SIG-M5 (cell line): ENCODE measurements at places on chromosomes 7 and 10.

GRCh38 chr10:102040305-102041050, 15.5 kb downstream of the ARMH3 start:
- no peak for DNase-seq

DNA sequence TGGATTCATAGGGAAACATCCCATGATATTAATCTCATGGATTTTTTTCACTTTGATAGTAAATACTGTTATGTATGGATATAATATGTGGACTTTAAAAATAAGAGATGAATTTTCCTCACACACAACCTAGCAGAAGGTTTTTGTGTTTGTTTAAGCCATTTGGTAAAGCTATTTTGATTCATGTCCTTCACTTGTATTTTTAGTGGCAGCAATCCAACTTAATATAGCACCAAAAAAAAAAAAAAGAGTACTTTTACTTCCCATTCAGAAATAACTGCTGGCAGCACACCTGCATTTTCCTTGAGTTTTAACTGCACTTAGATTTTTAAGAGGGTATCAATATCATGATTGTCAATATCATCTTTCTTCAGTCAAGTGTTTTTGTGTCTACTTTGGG, 60.0 kb downstream of the MCMBP start:
- no peak for DNase-seq

DNA sequence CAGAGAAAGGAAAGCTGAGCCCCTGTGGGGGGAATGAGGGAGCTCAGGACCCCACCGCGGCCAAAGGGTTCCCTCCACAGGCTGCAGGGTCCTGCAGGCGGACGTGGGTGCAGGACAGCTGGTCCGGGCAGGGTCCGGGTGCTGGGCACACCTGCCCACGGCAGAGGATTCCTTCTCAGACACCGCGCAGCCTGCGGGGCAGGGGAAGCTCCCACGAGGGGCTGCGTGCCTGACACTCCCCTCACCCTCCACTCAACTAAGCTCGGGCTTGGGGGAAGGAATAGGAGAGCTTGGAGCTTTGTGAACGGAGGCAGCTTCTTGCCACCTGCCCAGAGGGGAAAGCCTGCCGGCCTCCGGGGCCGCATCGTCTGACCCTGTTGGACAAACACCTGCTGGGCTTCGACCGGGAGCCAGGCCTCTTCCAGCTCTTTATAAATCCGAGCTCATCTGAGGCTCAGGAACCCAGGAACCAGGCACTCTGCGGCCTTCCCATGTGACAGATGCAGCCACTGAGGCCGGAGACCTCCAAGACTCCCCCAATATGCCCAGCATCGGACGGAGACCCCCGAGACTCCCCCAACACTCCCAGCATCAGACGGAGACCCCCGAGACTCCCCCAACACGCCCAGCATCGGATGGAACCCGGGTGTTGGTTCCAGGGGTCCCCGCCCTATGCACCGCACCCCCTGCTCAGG, 97.3 kb downstream of the PDGFA start:
- DNase-seq = no peak

GRCh38 chr7:96426685-96427084, 104.8 kb upstream of the SLC25A13 start:
- DNase-seq = no peak

DNA sequence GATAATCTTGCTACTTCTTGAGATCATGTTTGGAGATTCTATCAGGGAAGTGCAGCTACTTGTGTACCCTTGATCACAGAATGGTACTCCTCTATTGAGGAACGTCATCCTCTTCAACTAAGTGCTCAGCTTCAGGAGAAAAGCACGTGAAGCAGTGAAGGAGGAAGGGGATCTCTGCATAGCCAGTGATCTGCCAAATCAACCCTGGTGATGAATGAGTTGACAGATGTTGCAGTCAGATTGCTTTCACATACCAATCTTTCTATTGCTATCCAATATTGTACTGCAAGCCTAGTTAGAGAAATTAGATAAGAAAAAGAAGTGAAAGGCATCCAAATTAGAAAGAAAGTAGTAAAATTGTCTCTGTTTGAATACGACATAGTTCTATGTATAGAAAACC, 309.4 kb downstream of the TWIST1 start:
- DNase-seq = no peak

- DNase-seq = no peak
Measured at GRCh38 chr10:122646511-122647382, 52.9 kb downstream of the C10orf120 start.

GRCh38 chr7:7576344-7576743, 9.7 kb downstream of the MIOS start:
- DNase-seq = no peak

GRCh38 chr10:127450644-127451043, 98.5 kb upstream of the NPS start:
- no peak for DNase-seq

GRCh38 chr7:30795161-30795948, 24.1 kb downstream of the MINDY4 start:
- no peak for DNase-seq

GRCh38 chr10:86684331-86685097, 16.2 kb downstream of the LDB3 start:
- no peak for DNase-seq

DNA sequence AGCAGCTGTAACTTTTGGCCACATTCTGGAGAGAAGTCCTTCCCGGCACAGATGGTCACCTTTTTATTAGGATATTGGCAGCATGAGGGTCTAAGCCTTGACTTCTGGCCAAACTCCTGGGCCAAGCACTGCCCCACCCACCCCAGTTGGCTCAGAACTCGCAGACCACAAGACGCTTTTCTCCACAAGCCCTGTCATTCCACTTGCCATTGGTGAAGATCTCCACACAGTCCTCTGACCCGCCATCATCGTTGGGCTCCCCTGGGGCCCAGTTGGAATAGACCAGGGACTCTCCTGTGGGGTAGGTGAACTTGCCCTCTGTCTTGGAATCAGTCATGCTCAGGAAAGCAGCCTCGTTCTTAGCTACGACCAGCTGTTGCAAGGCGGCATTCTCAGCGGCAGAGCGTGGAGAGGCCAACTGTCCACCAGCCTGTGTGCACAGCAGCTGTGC, 11.2 kb downstream of the SFTPD start:
- DNase-seq = no peak

GRCh38 chr7:112360681-112361080, 89.6 kb upstream of the IFRD1 start:
- no peak for DNase-seq

GRCh38 chr10:77027141-77027540, 610.5 kb downstream of the KCNMA1 start:
- DNase-seq = no peak

DNA sequence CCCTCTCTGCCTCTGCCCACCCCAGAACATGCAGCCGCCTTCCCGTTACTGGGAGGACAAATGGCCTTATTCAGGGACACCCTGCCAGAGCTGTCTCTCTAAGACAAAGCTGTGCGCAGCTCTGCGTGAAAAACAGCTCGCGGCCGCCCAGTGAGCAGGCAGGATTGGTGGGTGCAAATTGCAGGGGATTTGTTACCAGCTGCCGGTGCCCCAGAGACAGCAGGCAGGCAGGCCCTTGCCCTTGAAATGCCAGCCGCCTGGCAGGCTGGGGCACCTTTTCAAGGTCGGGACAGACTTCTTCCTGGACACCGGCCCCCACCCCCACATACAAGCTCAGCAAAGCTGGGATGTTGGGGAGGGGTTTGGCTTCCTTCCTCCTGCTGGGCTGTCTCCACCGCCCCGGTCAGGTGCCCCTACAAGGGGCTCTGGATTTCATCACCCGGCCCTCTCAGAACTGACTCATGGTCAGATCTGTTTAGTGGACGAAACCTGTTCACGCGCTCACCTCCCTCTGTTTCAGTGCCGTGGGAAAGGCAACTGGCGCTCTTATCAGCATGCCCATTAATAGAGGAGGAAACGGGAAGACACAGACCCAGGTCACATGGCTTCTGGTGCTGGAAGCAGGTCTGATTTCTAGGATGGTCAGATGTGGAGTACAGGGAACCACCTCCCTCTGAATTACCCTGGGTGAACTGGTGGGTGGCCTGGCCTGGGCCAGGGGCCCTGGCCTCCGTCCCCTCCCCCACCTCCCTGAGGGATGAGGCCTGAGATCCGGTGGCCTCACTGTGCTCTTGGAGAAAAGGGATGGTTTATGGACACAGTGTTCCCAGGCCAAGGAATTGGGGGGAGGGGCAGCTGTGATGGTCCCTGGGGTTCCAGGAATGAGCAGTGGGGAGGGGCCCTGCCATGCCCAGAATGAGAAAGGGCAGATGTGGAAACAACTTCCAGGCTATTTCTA, 123.9 kb upstream of the PPIF start:
- no peak for DNase-seq

GRCh38 chr10:101609481-101609880, 21.4 kb downstream of the DPCD start:
- DNase-seq = no peak

GRCh38 chr10:10830293-10830986, 187.2 kb upstream of the CELF2 start:
- DNase-seq = no peak

GRCh38 chr7:77338260-77338659, 77.9 kb downstream of the GSAP start:
- DNase-seq = no peak

GRCh38 chr10:96814264-96814663, 17.8 kb upstream of the LCOR start:
- no peak for DNase-seq

DNA sequence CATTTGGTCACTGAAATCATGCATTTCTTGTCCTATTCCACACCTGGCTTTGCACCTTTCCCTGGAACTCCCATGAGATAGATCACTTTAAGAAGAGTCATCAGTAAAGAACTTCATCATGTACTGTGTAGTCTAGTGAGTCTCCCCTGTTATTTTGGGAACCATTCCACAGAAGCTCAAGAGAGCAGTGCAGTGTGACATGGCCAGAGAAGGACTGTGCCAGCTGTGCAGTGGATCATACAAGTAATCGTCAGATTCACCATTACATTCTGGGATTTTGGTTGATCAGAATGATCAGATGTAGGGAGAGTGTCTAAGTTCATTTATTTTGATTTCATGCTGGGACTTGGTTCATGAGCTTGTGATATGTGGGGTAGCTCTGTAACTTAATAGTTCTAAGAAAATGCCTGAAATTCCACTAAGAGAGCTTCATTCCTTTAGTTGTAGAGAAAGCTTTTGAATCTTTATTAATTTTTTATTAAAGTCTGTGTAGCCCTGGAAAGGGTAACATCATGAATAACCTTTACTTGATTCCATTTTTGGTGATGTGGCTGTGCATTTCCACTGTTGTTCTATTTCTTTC, 166.8 kb downstream of the SUGCT start:
- no peak for DNase-seq

DNA sequence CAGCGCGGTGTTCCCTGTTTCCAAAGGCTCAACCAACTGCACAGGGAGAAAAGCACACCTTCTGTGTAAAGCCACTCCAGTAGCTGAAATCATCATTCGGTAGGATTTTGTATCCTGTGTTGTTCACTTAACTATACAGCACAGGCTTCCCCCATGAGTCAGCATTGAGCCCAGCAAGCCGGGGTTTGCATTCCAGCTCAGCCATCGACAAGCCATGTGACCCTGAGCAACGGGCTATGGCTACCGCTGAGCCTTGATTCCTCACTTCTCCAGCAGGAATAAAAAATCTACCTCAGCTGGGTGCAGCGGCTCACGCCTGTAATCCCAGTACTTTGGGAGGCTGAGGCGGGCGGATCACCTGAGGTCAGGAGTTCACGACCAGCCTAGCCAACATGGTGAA, 44.1 kb upstream of the ATP6V0A4 start:
- no peak for DNase-seq

DNA sequence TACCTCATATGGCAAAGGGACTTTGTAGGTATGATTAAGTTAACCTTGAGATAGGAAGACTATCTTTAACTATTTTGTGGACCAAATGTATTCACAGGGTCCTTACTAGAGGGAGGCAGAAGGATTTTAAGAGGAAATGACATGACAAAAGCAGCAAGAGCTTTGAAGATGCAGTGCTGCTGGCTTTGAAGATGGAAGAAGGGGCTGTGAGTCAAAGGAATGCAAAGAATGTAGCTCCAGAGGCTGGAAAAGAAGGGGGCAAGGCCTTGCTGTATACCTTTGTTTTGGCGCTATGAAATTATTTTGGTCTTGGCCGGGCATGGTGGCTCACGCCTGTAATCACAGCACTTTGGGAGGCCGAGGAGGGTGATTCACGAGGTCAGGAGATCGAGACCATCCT, 3.2 kb upstream of the NRBF2 start:
- DNase-seq = no peak

DNA sequence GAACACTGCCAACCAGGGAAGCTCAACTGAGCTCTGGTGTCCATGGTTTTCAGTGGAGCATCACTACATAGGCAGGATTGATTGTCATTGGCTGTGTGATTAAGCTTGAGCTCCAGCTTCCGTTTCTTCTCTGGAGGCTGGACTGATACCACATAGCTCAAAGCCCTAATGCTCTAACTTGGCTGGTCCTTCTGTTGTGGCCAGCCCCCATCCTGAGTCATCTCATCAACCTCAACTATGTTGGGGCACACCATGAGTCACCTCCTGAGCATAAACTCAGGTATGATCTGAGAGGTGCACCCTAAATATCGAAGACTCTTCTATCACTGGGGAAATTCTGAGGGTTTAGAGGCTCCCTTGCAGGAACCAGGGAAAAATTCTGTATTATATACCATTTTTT, 114.5 kb upstream of the INHBA start:
- no peak for DNase-seq

DNA sequence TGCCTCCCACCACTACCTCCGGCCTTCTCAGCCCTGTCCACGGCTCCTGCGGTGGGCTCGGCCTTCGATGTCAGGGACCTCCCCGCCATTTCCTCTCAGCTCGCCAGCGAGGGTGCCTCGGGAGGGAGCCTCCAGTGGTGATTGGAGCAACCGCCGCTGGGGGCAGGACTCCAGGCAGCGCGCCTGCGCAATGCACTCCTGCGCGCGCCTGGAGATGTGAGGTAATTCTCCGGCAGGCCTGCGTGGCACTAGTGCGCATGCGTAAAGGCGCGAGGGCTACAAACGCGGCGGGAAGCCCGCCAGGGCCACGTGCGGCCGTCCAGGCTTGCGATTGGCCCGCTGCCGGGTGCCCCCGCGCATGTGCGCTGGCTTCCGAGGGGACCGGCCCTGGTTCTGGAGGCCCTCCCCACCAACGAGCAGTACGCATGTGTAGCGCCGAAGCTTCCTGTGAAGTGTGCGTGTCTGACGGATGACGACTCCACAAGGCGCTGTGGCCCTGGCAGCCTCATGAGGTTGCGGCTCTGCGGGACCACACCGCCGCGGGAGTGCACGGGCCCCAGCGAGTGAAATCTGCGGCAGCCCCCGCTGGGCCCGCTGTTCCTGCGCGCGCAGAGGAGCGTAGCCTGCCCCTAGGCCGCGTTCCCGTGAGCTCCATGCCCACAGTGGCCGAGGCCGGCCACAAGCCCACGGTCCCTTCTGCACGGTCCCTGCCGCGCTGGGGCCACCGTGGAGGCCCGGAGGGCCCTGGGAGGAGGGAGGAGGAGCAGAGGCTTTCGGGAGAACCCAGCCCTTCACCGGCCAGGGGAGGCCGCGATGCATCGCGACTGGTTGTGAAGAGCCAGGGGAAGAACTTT, at the start of gene SYCE1:
TSS of gene SYCE1 (minus strand) at position 143 of the 854 bp plus-strand sequence. CDS start at position 89, 54 bp downstream.
- no peak for DNase-seq

DNA sequence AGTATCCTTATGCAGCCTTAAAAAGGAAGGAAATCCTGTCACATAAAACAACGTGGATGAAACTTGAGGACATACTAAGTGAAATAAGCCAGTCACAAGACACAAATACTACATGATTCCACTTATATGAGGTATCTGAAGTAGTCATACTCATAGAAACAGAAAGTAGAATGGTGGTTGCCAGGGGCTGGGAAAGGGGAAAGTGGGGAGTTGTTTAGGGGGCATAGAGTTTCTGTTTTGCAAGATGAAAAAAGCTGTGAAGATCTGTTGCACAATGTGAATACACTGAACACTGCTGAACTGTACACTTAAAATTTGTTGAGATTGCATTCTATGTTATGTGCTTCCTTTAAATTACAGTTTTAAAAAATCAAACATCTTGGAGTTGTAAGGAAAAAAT, 2.9 kb downstream of the NUP205 start:
- DNase-seq = no peak
